ENCODE measurements at places on chromosomes 12 and 14.

DNA sequence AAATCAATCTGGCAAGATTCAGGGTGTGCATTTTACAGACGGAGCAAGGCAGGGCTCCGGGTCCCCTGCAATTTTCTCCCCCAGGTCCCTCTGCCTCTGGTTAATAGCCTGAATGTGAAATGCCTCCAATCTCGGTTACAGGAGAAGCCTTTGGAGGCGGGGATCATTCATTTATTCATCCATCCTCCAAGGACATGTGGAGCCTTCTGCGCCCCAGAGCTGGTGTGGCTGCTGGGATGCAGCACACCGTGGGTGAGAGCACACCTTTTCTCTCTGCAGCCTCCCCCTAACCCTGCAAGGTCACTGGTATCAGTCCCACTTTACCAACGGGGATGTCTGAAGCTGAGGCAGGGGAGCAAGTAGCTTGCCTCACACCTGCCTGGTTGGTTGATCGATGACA, 35.4 kb downstream of the CMKLR1 start:
- no peak for DNase-seq

DNA sequence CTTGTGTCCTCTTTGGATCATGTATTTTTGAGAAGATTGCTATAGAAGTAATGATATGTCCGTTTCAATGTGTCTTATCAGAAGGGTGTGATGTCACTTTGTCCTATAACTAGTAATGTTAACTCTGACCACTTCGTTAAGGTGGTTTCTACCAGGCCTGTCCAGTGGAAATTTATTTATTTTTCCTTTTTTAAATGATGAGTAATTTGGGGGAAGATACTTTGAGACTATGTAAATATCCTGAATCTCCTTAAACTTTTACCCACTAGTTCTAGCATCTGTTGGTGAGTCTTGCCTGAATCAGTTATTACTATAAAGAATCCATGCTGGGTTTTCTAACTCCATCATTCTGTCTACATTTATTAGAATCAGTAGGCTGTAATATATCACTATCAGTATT, 15.3 kb downstream of the EP400 start:
- no peak for DNase-seq

DNA sequence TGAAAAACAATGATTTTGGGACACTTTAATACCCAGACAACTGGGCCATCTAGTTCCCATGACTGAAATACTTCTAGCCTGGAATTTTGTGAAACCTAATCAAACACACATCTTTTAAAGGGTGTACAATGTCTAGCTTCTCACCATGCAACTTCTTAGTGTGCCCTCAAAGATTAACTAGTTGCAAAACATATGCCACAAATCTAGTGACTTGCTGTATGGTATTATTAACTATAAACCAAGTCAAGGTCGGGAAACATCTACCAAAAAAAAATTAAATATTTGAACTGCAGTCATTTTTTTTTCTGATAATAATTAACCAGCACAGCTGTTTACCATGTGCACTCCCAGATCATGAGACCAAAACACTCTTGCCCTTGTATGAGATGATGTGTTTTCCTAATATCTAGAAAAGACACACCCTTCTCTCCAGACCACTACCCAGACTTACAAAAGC, 171.8 kb upstream of the FOXN3 start:
- no peak for DNase-seq

DNA sequence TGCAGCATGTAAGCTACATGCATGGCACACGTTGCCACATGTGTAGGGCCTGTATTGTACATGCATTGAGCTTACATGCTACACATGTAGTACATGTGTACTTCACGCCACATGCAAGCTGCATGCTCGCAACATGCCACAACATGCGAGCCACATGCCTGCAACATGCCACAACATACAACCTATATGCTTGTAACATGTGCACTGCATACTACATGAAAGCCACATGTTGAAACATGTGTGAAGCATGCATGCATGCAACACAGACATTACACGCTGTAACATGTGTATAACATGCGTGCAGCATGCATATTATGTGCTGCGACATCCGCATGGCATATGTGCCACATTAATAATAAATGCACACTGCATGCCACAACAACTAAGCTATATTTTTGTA, 9.1 kb upstream of the TMTC1 start:
- DNase-seq, result no peak

GRCh38 chr12:97616946-97617345, 154.3 kb downstream of the RMST start:
- DNase-seq, result no peak

DNA sequence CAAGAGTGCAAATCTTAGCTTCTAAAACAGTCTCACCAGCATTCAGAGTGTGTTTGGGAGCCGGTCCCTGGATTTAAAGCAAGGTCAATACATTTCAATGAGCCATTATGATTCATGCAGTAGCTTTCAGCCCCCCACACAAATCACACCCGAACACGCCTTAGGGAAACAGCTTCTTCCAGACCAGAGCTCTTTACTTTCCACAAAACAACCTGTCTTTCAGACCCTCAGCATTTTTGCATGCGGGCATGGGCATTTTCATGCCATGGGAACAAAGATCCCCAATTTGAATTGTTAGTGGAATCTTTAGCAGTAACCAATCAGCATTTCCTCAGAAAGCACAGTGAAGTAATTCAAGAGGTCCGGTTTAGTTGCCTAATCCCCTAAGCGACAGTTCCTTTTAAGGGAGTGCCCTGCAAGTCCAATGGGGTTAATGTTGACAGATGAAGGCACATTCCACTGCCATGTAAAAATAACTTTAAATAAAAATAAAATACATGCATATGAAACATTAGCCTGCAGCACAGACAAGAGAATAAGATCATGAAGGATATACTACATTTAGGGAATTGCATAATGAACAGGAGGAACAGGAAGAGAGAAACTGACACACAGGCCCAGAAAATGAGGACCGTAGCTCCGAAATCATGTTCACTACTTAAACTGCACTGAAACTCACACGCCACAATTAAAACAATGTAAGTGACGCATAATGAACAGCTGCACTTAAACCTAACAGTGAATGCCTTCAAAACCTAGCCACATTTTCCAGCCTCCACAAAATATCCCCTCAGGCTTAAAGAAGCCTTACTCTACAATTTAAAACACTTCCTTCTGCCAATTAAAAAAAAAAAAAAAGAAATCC, 4.0 kb downstream of the VPS37B start:
- peak; percentile 74 for DNase-seq

- DNase-seq, result no peak
These were observed 719 bp upstream of the SRSF9 start for GRCh38 chr12:120470150-120470784.

GRCh38 chr14:44309331-44309730, 197.8 kb downstream of the FSCB start:
- DNase-seq, result no peak

DNA sequence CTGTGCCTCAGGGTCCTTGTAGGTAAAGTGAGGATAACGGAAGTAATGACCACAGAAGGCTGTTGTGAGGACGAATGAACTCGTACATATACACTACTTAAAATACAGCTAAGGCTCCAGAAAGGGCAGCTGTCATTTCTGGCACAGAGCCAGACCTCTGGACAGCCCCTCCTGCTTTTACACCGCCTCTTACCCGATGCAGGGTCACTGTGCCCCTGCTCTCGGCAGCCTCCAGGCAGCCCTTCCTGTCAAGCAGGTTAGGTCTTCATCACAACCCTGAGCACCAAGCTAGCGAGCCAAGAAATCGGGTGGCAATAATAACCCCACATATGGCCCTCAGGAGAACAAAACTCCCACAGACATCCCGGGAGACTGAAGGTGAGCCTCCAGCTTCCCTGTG, 8.5 kb downstream of the TMEM229B start:
- no peak for DNase-seq

GRCh38 chr14:90496379-90496778, 99.5 kb downstream of the CALM1 start:
- DNase-seq, result no peak
